Caki2 (cell line): ENCODE measurements at places on chromosomes 12 and 14. TPM values are rescaled to one million over a fixed set of nuclear protein-coding genes. Genes with fewer than 3 reads are reported as not detected.

Gene PPP1R1A
- 6.6 and 9.2 TPM in 2 replicates for total RNA-seq

- DNase-seq = no peak
Observed at GRCh38 chr12:49869816-49870500, 27.1 kb upstream of the BCDIN3D start.

Gene SDR9C7
- total RNA-seq = not detected in 2 replicates

- no peak for DNase-seq
Observed at GRCh38 chr14:64758691-64759554, 54.7 kb downstream of the PLEKHG3 start.

GRCh38 chr14:38065106-38065762, 142.5 kb upstream of the SSTR1 start:
- DNase-seq = no peak

Gene RAD9B
- 2.8 and 20.2 TPM in 2 replicates for total RNA-seq

Gene RBM25
- total RNA-seq = 1.2 and 4.5 TPM in 2 replicates

DNA sequence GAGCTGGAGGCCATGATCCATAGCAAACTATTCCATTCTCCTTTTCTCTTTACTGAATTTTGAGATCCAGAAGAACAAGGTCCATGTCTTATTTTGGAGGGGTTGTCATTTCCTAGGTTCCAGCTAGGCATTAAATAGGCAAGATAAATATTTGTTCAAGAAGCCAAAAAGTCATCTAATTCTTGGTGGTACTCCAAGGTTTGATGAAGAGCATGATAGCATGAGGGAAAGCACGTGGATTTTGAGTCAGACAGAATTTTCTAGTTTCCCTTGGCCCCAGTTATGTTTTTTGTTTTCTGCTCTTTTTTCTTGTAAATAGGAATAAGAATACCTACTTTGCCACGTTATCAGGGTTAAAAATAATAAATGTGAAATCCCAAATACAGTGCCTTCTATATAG, 25.5 kb upstream of the FRMD6 start:
- no peak for DNase-seq

- DNase-seq = no peak
Observed at GRCh38 chr12:108620236-108620879, 13.3 kb downstream of the SELPLG start.

Gene RNF41
- total RNA-seq = 83.0 and 119 TPM in 2 replicates

Gene FAIM2
- total RNA-seq = not detected in 2 replicates

DNA sequence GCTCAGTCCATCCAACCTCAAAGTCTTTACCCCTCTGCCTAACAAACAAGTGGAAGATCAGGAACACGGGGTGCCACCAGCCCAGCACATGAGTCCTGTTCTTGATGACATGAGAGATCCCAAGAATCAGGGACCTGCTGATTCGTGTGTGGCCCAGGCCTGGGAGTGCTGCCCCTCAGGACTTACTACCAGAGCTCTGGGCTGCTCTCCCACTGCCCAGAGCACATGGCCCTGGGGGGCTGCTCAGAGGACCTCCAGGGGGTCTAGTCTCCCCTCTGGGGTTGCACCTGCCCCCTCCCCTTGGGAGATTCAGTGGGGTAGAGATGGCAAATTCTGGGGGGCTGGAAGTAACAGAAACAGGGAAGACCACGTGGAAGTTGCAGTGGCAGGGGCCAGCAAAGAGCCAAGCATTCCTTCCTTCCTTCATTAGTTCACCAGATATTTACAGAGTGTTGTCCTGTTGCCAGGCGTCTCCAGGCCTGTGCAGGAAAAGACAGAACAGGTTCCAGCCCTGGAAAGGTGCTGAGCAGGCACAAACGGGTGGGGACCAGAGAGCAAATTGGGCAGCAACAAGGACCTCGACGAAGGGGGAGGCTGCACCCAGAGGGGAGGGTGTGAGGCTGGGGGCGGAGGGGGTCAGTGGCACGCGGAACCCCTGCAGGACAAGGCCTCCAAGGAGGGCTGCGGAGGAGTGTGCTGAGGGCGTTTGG, 45.1 kb upstream of the MEG3 start:
- DNase-seq = no peak

Gene HCAR3
- not detected in 2 replicates for total RNA-seq

DNA sequence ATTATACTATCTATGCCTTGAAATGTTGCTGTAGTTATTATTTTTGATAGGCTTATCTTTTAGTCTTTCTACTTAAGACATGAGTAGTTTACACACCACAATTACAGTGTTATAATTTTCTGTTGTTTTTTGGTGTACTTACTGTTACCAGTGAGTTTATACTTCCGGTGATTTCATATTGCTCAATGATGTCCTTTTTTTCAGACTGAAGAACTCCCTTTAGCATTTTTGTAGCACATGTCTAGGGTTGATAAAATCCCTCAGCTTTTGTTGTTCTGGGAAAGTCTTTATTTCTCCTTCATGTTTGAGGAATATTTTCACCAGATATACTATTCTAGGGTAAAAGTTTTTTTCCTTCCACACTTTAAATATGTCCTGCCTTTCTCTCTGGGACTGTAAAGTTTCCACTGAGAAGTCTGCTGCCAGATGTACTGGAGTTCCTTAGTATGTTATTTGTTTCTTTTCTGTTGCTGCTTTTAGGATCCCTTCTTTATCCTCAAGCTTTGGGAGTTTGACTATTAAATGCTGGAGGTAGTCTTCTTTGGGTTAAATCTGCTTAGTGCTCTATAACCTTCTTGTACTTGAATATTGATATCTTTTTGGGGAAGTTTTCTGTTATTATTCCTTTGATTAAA, 41.5 kb upstream of the FERMT2 start:
- no peak for DNase-seq

- no peak for DNase-seq
Observed at GRCh38 chr12:102504280-102504679, 23.9 kb upstream of the IGF1 start.

Gene GLI1
- total RNA-seq = 0.57 and 1.8 TPM in 2 replicates

Gene OTUB2
- total RNA-seq = 2.9 and 3.2 TPM in 2 replicates

Gene OR10G2
- not detected in 2 replicates for total RNA-seq

Gene IKBIP
- 68.6 and 69.9 TPM in 2 replicates for total RNA-seq

DNA sequence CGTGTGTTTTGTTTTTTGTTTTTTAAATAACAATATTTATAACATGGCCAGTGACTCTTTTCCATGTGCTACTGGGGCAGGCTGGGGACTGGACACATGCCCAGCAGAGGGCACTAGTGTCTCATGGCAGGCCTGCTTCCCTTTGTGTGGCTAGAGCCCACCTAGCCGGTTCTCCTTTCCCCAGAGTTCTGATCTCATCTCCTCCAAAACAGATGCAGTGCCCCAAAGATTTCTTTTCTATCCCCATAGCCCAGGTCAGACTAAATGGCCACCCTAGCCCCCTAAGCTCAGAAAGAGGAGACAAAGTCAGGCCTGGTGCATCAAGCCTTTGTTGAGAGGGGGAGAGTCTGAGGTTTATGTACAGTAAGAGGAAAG, 21.2 kb downstream of the PRPF40B start:
- peak; percentile 52 for DNase-seq

- no peak for DNase-seq
Observed at GRCh38 chr12:49885118-49885517, 18.6 kb downstream of the FAIM2 start.

- peak; percentile 70 for DNase-seq
Observed at GRCh38 chr14:32397861-32398640, 69.0 kb downstream of the AKAP6 start.

DNA sequence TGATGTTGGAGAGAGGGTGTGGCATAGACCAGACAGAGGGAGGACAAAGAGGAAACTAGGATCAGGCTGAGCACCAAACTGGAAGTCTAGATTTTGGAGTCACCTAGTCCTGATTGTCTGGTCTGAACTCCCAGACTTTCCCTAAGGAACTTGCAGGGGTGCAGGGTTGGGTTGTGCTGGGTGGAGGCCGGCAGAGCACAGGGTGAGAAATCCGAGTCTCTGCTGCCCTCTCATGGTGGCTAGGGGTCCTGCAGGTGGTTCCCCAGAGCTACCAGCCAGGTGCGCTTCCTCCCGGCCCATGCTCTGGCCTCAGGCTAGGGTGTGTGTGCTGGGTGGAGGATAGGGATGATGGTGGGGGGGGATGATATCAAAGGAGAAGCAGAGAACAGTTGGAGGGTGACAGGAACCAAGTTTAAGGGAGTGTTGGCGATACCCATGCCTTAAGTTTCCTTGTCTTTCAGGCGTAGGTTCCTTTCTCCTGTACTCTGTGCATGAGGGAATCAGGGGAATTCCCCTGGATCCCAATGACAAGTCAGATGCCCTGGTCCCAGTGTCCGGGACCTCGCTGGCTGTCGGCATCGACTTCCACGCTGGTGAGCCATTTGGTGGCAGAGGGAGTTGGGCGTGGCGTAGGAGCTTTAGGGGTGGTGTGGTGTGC, 33.5 kb upstream of the NXPH4 start:
- DNase-seq = peak; percentile 69
